ENCODE measurements at places on chromosomes 4 and X. TPM values are rescaled to one million over a fixed set of nuclear protein-coding genes. Genes with fewer than 3 reads are reported as not detected.

GRCh38 chr4:150289881-150290280 is 211.6 kb downstream of the DCLK2 start:
- DNase-seq, result no peak

GRCh38 chrX:114152801-114153200 is 431.1 kb upstream of the HTR2C start:
- DNase-seq, result no peak

- peak; percentile 87 for DNase-seq
These were observed 132.2 kb upstream of the C1QTNF7 start for GRCh38 chr4:15295421-15296162.

Gene UGT2A3
- total RNA-seq, result not detected

DNA sequence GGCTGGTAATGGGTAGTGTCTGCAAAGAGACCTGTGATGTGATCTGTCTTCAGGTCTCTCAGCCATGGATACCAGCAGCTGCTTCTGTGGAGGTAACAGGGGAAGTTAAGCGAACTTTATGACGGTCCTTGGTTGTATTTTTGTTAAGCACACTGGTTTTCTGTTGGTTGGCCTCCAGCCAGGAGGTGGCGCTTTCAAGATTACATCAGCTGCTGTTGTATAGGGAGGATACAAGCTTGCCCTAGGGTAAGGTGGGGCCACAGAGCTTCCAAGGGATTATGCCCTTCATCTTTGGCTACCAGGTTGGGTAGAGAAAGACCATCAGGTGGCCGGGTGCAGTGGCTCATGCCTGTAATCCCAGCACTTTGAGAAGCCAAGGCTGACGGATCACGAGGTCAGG is 834.2 kb upstream of the GALNTL6 start:
- DNase-seq, result no peak

DNA sequence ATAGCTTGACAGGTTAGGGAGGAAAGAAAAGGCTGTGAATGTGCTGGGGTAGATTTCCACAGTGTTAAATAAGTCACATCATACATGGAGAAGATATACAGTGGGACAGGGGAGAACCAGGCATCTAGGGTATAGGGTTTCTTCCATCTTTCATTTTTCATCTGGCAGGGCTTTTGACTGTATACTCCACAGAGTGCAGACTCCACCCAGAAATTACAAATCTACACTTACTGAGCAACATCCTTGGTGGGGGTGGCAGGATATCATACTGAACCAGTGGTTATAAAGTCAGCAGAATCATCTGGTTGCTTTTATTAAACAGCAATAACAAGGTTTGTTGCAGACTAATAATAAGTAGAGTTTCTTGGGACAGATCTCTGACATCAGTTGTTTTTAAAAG is 154.2 kb downstream of the NPNT start:
- no peak for DNase-seq

DNA sequence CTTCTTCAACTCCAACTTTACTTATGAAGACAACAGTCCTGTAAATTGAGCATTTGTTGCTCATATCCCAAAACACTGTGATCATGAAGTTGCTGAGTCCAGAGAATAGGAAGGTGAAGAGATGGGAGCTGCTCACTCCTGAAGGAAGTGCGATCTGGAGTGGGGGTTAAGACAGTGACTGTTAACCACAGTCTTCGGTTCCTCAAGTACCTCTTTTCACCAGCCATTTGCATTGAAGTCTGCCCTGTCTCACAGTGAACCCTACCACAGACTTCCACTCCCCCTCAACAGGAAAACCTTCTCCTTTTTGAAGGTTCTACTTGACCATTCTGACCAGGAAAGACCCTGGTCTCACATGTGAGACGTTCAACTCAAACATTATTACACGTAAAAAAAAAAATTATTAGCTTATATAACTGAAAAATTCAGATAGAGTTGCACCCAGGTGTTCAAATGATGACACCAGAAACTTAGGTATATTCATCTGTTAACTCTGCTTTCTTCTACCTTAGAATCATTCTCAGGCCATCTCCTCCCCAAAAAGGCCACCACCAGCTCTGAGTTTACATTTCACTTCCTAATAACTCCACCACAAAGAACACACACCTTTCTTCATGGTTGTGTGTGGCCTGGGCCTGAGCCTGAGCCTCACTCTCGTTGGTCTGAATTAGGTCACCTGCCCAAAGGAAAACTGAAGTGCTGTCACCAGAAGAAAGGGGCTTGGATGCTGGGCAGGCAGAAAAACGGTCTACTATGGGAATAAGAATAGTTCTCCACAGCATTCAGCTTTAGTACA is 199.2 kb downstream of the DCTD start:
- no peak for DNase-seq

DNA sequence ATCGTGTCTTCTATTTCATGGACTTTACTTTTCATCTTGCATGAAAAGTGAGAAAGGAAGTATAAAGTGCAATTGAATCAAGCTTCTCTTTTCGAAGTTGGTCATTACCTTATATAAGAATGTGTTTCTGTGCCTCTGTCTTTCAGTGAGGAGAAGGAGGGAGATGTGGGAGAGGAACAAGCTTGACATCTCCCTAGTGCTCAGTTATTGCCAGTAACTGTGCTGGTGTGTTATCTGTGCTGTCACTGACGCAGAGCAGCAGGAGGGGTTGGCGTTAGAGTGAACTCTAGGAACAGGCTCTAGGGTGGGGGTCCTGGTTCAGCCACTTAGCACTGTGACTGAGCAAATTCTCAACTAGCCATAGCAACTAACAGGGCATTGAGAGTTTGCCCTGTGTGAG is 34.0 kb upstream of the TBC1D9 start:
- DNase-seq, result no peak

Gene WAS
- total RNA-seq, result 1.1 TPM

GRCh38 chrX:153953342-153953830 is 8.9 kb upstream of the RENBP start:
- peak; percentile 86 for DNase-seq

- DNase-seq, result no peak
These were observed 107.4 kb upstream of the FTHL17 start for GRCh38 chrX:31179203-31179602.

- DNase-seq, result peak; percentile 17
These were observed 28.1 kb upstream of the HPRT1 start for GRCh38 chrX:134431894-134432293.

DNA sequence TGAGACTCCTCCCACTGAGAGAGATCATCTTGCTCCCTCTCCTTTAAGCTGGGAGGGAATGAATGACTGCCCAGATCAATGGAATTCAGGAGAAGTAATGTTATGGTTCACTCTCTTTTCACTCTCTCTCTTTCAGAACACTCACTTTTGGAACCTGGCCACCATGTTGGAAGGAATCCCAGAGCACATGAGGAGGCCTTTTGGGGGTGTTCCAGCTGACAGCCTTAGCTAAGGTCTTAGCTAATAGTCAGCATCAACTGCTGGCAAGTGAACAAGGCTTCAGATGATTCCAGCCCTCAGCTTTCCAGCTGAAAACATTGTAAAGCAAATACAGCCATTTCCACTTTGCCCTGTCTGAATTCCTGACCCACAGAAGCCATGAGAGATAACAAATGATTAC is 124.0 kb upstream of the CLNK start:
- DNase-seq, result no peak

Gene ANAPC10
- total RNA-seq, result 30.5 TPM

Gene KDM5C
- 178 TPM for total RNA-seq

Gene GLRA3
- total RNA-seq, result not detected

Gene GUCY1B1
- total RNA-seq, result not detected

DNA sequence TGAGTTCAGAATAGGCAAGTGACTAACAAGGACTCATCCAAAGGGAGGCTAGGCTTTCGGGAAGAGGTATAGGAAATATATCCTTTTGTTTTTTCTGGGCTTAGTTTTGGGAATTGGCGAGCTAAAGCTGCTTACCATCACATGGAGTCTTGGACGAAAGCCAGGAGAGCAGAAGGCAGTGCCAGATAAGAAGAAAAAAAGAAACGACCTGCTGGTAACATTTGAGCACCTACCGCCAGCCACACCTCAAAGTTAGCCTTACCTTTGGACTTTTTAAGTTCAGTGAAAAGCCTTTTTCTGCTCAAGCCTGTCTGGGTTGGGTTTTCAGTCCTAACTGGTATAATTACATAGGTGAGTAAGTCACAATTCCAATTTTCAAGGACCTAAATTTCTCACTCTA is 85.1 kb upstream of the LCORL start:
- no peak for DNase-seq

GRCh38 chr4:87865960-87866598 is 33.3 kb downstream of the MEPE start:
- peak; percentile 1 for DNase-seq

Gene RASL11B
- total RNA-seq, result 0.67 TPM
